ENCODE measurements at places on chromosomes 11 and 22.
A peak's percentile ranks its signal among the peaks of the same experiment; 100 is the strongest.

GRCh38 chr11:66004186-66004585 lies 1.9 kb downstream of the BANF1 start:
- peak; percentile 83 for DNase-seq

DNA sequence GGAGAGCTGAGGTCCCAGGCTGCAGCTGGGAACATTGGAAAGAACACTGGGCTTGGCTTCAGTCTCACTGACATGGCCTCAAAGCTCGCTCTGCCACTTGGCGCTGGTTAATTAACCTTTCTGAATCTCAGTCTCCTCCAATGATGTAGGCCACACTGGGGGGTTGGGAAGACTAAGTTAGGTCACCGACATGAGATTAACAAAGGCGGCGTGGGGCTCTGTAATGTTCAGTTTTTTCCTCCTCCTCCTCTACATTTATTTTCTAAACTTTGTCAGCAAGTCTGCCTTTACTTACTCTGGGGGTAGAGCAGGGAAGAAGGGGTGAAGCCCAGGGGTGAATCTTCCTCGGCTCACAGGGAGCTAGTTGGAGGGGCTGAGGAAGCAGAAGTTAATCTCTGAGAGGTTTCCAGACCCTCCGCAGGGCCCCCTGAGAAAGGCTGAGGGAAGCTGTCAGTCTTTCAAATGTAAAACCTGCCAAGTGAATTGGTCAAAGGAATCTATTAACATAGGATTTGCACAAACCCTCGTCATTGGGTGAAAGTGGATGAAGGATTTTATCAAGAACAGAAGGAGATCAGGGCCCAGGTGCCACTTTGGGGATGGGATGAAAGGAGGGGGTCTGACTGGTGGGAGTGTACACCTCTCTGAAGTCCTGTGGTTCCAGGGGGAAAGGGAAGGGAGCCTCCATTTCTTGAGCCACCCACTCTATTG lies 32.1 kb upstream of the TENM4 start:
- DNase-seq: no peak

- no peak for DNase-seq
These were observed 2.8 kb upstream of the BCO2 start for GRCh38 chr11:112172362-112172994.

- no peak for DNase-seq
These were observed 19.7 kb downstream of the CTR9 start for GRCh38 chr11:10770626-10771254.

- DNase-seq: no peak
These were observed 28.0 kb downstream of the FLRT1 start for GRCh38 chr11:64063777-64064176.

DNA sequence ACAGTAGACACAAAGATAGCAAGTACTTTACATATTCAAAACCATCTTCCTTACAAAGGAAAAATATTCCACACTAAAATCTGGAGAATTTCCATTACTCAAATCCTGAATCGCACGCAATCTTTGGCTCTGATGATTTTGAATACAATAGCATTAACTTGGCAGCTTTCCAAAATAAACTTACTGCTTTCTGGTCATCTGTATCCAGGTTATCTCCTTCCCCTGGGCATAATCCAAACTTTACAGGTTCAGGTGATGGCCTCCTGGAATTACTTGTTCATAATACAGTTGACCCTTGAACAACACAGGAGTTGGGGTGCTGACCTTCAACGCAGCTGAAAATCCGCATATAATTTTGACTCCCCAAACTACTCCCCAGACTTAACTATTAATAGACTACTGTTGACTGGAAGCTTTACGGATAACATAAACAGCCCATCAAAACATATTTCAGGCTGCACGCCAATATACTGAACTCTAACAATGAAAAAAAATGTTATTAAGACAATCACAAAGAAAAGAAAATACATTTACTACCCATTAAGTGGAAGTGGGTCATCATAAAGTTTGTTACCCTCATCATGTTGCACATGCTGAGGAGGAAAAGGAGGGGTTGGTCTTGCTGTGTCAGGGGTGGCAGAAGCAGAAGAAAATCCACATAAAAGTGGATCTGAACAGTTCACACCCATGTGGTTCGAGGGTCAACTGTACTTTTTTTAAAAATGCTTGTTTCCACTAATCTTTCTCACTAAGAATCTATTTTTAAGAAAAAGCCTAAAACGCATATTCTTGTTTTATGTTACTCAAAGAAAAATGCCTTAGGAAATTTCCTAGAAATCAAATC lies 6.5 kb downstream of the MTMR2 start:
- no peak for DNase-seq

GRCh38 chr11:43868852-43869567 lies 11.6 kb upstream of the ALKBH3 start:
- peak; percentile 93 for DNase-seq

GRCh38 chr11:77201370-77201769 lies 73.3 kb downstream of the MYO7A start:
- DNase-seq: no peak

DNA sequence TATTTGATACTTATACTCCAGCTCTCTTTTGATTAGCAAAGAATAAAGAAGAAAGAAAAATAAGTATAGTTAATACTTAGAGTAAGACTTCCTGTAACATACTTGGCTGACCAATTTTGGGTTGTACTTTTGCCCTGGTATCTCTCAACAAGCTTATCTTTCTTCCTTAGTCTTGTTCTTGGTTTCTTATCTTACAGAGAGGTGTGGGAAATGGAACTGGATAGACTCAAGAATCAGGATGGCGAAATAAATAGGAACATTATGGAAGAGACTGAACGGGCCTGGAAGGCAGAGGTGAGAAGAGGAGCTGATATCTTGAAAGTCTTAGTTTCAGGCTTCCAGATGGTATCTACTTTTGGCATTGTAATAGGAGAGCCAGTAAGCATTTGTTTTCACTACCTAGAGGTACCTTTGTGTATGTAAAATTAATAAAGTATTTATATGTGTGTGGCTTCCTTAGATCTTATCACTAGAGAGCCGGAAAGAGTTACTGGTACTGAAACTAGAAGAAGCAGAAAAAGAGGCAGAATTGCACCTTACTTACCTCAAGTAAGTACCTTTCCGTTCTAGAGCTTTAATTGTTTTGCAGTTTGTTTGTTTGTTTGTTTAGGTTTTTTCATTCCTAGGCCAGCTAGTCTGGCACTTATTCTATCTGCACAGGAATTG lies 11.3 kb upstream of the BACE1-AS start:
- DNase-seq: no peak

- no peak for DNase-seq
These were observed 8.4 kb upstream of the NLRX1 start for GRCh38 chr11:119160151-119160550.

DNA sequence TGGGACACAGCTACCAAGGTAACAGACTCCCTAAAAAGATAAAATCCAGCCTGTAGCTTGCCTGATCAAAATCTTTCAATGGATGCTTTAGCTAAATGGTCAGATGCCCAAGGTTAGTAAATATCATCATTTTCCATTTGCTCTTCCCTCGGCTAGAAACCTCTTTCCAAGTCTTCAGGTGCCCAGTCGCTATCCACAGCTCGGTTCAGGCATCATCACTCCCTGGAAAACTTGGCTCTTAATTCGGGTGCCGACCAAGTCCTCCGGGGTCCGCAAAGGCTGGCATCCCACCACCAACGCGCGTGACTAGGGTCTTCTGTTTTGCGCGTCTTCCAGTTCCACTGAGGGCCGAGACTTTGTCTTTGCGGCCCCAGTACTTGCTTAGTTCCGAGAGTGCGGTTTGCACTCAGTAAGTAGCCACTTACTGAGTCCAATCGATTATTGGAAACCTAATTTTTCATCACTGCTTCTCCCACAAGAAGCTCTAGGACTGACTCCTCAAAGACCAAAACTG lies 44.3 kb downstream of the OR4D9 start:
- no peak for DNase-seq

DNA sequence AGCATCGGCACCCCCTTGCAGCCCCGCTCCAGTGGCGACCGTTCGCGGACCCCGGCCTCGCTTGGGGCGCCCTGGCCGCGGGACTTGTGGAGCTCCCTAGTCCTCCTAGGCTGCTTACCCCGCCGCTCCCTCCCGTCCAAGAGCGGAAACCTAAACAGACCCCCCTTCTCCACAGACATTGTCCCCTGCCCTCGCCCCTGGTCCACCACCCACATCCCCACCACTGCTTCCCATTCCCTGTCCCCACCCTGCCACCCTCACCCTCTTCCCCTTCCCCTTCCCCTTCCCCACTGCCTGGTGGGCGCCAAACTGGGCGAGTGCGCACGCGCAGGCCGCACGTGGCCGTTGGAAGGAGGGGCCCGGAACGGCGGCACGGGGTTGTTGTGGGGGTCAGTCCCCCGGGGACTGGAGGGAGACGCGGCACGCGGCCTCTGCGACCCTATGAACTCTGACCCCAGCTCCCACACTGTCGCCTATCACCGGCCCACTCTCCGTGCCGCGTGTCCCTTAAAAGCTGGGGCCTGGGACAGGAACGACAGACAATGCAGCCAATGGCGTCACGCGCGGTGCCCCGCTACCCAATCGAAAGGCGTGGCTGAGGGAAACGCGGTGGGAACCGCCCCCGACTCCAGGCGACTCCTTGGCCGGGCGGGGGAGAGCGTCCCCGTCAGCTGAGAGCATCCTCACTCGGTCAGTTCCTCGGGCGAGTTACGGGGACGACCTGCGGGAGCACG lies at the start of gene SNX32:
TSS of gene SNX32 (plus strand) at position 667 of the 734 bp plus-strand sequence. CDS start 103 bp downstream, outside the sequence.
- peak; percentile 82 for DNase-seq

DNA sequence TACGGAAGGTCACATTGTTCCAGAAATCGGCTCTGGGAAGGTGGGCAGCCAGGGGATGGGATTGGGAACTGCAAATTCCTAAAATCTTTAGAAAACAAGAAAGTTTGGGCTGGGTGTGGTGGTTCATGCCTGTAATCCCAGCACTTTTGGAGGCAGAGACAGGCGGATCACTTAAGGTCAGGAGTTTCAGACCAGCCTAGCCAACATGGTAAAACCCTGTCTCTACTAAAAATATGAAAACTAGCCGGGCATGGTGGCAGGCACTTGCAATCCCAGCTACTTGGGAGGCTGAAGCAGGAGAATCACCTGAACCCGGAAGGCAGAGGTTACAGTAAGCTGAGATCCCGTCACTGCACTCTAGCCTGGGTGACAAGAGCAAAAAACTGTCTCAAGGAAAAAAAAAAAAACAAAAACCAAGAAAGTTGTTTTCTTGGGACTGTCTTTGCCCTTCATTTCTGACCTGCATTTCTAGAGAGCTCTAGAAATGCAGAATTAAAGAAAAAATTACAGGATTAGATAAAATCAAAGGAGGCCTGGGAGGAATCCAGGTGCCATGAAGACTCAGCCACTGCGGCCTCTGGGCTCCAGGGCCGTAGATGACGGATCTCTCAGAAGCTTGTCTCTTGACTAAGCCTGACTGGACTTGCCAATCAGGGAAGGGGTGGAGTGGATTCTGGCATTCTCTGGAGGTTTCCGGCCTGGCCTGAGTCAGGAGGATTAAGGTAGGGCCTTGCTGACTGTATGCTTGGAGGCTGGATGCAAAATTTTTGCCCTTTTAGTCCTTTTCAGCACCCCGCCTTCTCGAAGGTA lies 5.3 kb upstream of the MALAT1 start:
- DNase-seq: no peak

DNA sequence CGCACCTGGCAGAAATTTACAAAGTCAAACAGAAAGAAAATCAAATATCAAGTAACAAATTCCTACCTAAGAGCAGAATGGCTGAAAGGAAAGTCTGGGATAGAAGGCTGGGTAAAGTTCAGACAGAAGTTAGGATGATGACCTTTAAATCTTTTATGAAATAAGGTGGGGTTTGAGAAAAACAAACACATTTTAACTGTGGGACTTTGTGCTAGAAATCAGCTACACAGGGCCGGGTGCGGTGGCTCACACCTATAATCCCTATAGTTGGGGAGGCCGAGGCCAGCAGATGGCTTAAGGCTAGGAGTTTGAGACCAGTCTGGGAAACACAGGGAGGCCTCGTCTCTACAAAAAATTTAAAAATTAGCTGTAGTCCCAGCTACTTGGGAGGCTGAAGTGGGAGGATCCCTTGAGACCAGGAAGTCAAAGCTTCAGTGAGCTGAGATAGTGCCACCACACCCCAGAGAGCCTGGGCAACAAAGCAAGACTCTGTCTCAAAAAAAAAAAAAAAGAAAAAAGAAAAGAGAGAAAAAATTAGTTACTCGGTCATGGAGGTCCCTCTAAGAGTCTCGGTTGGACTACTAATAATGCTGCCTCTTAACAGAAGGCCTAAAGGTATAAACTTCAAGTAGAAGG lies 119.7 kb upstream of the BID start:
- DNase-seq: no peak

DNA sequence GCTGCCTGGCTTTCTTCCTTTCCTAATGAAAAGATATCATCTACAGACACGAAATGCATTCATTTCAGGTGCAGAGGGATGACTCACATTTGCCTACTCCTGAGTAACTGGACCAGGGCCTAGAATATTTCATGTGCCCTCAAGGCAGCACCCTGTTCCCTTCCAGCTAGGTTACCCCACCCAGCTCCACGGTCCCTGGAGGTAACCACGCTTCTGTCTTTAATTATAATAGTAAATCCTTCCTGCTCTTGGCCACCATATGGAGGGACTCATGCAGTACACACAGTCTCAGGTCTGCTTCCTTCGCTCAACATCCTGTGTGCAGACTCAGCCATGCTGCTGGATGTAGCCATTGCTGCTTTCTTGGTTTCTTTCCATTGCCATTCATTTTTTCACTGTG lies 22.3 kb downstream of the DHCR7 start:
- DNase-seq: no peak

DNA sequence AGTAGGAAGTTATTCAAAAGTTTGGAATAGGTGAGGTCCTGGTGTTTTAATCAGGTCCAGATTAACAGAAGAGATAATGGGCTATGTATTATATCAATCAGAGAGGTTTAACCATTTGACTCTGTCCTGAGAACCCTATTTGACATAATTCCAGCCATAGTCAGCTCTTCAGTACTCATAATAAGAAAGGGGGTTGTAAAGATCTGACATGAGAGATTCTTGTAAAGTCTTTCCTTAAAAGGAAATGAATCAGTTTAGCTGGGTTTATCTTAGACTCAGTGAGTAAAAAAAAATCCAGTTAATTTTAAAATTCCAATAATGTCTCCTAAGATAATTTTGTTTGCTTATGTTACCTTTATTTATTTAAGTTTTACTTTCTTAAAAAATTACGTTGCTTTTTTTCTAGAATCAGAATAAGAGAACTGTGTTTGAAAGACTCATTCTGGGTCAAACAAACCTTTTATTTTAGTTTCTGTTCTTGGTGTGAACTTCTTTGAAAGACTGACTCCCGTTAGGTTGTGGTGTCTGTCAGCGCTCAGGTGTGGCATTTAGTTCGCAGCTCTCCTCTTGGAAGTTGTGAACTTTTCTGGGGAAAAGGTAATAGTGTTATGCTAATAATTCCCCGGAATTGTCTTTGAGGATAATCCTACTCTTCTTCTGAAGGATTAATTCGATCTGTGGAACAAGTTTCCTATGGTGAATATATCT lies 20.5 kb downstream of the NUCB2 start:
- no peak for DNase-seq

DNA sequence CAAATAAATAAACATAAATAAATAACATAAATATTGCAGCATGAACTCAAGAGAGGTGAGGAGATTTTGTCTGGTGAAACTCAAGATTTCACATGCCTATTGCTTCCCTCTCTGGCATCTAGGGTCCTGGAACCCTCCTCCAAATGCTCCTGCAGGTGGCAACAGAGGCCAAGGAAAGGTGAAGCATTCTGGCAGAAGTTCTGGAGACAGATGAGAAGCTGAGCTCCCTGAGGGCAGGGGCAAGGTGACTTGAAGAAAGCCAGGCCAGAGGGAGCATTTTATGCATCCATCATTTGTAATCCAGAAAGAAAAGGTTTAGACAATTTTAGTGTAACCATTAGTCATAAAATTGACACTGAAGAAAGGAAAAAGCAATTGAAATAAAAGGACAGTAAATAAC lies 64.9 kb downstream of the ENDOD1 start:
- DNase-seq: peak; percentile 55

GRCh38 chr11:130947889-130948288 lies 31.6 kb upstream of the SNX19 start:
- no peak for DNase-seq

- DNase-seq: no peak
These were observed 940.9 kb downstream of the BRD1 start for GRCh38 chr22:48886604-48887393.

All from Jurkat, Clone E6-1 (cell line).